Mucosa of descending colon (tissue), 3 donors: ENCODE measurements at places on chromosomes 6 and 20.

DNA sequence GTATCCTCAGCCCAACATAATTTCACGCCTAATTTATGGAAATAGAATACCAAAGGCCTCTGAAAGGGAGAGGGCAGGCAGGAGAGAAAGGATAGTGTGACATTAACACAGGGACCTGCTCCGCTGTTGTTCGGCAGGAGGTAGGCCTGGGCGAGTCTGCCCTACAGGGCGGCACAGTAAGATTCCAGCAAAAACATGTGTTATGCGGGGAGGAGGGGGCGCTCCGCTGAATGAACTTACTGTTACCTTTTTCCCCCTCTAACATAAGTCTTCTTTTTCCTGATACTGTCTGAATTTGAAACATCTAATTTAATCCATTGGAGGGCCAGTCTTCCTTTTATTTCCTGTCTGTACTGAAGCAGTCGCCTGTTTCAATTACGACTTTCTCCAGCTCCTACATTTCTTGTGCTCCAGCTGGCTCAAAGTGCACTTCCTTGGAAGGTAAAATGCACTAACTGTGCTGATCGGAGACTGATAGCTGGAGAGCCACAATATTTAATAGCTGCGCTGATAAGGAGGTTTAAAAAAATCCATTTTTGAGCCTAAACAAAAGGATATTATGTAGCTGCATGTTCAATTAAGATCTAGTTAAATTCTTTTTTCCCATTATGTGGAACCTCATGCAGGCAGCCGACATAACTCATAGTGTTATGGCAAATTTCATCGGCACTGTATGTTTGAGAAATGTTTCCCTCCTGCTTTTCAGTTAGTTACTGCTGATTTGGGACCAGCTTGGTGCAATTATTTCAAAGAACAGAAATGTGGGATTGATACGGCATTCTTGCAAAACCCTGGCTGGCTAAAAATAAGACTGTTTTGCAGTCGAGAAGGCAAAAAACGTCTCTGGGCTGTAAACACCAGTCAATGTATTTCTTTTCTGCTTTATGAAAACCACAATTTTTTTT, 193.0 kb downstream of the FOXC1 start:
- no peak for DNase-seq

DNA sequence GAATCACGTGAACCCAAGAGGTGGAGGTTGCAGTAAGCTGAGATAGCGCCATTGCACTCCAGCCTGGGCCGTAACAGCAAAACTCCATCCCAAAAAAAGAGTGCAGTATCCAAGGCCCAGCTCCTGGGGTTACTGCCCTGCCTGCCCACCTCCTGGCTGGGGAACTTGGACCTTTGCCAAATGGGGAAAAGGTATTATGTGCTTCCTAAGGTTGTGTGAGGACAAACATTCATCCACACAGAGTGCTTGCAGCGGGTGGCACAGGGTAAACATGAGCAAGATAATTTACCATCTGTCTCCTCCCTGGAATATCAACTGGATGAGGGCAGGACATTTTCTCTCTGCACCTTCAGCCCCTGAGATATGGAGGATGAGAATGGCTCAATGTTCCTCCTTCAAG, 94.9 kb upstream of the POPDC3 start:
- no peak for DNase-seq

- DNase-seq, result no peak
Observed at GRCh38 chr6:72522735-72523141, 99.1 kb upstream of the KCNQ5 start.

DNA sequence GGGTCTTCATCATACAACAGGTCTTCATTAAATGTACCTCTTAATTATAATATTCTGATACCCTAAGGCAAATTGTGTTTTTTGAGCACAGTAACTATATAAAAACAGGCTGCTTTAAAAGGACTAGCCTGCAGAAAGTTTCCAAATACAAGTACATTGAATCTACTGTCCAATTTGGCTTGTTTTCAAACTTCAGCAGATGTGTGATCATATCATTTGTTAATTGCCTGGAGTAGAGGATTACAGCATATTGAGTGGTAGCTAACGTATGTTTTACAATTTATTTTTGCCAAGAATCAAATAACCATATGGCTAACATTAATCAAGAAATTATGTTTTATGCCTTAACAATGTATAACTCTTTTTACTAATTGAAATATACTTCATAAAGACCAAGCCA, 12.6 kb downstream of the TINAG start:
- DNase-seq, result no peak

DNA sequence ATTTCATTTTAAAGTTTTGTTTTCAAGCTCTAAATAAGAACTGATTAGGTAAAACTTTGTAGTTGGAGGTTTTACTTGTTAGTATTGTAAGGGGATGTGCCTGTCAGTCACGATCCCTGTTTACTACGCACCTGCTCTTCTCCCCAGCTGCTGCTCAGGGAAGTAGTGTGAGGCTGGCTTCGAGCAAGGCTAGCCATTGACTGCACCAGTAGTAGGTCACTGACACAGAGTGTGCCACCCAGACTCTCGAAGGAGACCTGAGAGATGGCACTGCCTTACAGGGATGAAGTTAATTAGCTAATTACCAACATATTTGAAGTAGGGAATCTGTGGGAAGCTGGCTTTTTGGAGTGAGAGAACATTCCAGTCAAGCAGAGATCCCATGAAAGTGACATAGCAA, 89.2 kb downstream of the DNAH8 start:
- DNase-seq, result no peak

DNA sequence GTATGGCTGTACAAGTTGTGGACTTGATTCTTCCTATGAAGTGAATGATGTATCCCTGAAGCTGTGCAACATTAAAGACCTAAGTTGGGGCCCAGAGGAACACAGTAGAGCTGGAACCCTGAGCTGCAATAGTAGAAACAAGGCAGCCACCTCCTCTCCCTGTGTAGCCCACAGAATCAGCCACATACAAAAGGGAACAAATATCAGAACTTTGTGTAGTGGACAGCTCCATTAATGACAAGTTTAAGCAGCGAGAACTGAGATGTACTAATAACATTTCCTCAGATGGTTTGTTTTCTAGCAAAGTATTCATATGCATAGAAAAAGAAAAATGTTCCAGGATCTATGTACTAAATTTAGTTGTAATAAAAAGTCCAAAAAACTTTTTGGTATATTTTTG, 19.2 kb downstream of the PHACTR1 start:
- no peak for DNase-seq

- peak; percentile 44 for DNase-seq
Observed at GRCh38 chr20:2387180-2387577, 6.5 kb downstream of the TGM6 start.

GRCh38 chr6:50213146-50213545, 163.4 kb upstream of the DEFB112 start:
- no peak for DNase-seq

DNA sequence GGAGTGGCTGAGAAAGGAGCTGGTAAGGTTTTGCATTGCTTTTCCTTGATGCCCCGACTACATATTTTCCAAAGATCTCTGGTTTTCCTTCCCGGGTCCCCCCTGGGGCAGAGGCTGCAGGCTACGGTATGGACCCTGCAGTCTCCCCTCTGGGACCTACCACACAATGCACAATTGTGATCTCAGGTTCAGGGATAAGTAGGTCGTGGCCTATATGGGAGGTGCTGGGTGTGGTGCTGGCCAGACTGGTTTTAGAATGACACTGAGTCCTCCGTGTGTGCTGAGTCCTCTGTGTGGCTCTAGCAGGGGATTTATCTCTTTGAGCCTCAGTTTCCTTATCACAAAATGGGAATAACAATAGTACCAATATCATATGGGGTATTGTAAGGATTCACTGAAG, 376 bp downstream of the C20orf202 start:
- peak; percentile 49 for DNase-seq

DNA sequence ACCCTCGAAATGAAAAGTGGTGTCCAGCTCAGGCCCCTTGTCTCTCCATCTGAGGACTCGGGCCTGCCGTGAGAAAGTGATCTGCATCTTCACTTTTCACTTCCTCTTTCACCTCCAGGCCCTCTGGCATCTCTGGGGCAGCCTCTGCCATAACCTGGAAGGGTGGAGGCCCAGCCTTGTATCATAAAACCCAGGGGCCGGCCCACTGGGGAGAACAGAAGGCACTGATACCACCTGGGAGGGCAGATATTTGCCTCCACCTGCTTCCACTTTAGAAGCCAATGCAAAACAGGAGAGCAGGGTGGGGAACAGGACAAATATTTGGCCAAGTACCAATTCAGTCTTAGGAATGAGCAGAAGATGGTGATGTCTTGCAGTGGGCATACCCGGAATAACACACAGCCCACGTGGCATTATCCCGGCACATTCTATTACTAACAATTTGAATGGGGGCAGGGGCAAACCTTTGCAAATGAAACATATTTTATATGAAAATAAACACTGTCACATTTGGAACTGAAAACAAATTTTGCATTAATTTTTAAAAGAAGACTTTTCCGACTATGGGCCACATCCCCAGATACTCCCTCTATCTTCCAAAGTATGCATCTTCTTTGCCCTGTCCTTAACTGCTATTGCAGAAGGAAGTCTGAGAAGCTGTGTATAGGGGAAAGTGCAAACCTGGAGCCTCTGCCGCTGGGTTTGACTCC, 69.2 kb upstream of the TBC1D7 start:
- peak; percentile 77 for DNase-seq

DNA sequence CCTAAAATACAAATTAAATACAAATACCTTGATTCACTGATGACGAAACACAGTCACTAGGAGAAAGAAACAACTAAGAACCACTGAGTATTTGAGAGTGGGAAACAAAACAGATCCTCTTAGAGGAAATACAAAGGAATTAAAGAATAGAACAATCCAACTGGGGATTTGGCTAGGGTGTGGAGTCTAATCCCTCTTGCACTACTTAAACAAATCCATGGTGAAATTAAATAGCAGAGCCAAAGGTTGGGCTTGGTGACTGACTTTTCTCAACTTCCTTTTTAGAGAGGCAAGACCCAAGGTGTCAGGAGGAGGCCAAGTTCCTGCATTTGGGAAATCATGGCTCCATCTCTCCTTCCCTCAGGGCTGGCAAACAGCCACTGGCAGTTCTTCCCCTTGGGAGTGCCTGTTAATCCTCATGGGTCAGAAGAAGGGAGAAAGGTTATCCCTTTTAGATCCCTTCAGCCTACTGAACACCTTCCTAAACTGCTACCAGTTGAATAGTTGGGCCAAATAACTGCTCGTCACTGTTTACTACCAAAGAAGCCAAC, 101.2 kb upstream of the TRAF3IP2 start:
- DNase-seq, result no peak

DNA sequence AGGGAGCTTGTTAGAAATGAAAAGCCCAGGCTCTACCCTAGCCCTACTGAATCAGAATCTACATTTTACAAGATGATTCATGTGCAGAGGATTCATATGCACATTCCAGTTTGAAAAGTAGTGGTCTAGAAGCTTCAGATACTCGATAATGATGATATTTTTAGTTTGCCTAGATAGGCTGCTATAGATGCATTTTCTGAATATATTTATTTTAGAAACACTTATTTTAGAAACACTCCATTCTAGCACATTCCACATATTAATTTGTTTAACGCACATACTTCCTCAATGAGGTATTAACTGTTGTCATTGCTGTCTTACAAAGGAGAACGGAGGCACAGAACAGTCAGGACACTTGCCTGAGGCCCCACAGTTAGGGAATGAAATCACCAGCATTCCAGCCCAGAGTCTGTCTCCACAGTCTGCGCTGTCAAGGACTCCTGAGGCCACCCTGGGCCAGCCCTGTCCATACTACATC, 64.4 kb downstream of the SNAP25 start:
- no peak for DNase-seq

GRCh38 chr6:119952696-119953095, 603.1 kb upstream of the MAN1A1 start:
- DNase-seq, result no peak

GRCh38 chr6:139257821-139258398, 33.9 kb downstream of the TXLNB start:
- no peak for DNase-seq

GRCh38 chr6:39432330-39433025, 110.0 kb upstream of the KCNK16 start:
- DNase-seq, result no peak

DNA sequence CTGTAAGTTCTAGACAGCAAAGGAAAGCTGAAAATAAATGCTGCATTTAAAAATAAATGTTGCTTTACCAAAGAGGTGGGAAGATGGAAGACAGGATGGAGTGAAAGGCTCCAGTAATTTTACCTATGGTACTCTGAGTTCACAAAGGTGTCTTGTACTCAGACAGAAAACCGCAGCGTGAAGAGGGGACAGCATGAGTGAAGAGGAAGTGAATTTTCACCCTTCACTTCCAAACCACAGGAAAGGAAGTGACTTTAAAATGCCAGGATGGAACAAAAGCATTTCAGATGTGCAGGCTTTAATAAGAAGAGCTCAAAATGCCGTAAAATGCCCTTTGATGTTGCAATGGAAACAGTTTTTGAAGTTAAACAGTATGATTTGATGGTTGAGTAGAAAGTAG, 91.2 kb upstream of the TINAG start:
- no peak for DNase-seq

GRCh38 chr6:138480279-138480949, 18.9 kb downstream of the NHSL1 start:
- no peak for DNase-seq

- DNase-seq, result peak; percentile 64
Observed at GRCh38 chr6:136751522-136751956, 40.7 kb downstream of the MAP3K5 start.

- peak; percentile 35 for DNase-seq
Observed at GRCh38 chr6:356828-357251, 34.7 kb upstream of the IRF4 start.

DNA sequence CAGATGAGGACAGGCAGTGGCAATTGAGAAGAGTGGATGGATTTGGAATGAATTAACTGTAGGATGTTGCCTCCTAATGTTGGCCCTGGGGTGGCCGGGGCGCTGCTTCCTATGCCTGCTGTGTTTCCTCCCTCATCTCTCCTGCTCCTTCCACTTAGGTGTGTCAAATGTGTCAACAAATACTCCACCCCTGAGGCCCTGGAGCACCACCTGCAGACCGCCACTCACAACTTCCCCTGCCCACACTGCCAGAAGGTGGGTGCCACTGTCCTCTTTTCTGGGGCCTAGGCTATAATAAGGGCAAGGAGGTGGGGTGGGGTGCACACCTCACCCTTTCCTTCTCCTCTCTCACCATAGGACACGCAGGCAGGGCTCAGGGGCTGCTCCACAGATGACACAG, 30.0 kb upstream of the CHMP4B start:
- DNase-seq, result peak; percentile 43

GRCh38 chr6:2441601-2442475, 196.4 kb upstream of the GMDS start:
- DNase-seq, result no peak

DNA sequence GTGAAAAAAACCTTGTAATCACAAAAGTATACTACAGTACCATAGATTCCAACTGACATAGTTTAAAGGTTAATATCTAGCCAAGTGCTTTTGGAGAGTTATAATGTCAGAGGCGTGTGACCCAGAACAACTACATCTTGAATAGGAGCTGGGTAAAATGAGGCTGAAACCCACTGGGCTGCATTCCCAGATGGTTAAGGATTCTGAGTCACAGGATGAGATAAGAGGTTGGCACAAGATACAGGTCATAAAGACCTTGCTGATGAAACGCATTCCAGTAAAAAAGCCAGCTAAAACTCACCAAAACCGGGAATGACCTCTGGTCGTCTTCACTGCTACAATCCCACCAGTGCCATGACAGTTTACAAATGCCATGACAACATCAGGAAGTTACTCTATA, 22.4 kb upstream of the KIAA0408 start:
- no peak for DNase-seq

GRCh38 chr6:13467216-13467600, 20.2 kb downstream of the GFOD1 start:
- no peak for DNase-seq
